ENCODE measurements at places on chromosomes 12 and 14.

GRCh38 chr12:63021116-63021515 is 86.2 kb upstream of the PPM1H start:
- no peak for DNase-seq

GRCh38 chr14:53672526-53672925 is 284.1 kb downstream of the BMP4 start:
- no peak for DNase-seq

GRCh38 chr12:21429994-21430393 is 7.5 kb upstream of the PYROXD1 start:
- DNase-seq, result no peak

DNA sequence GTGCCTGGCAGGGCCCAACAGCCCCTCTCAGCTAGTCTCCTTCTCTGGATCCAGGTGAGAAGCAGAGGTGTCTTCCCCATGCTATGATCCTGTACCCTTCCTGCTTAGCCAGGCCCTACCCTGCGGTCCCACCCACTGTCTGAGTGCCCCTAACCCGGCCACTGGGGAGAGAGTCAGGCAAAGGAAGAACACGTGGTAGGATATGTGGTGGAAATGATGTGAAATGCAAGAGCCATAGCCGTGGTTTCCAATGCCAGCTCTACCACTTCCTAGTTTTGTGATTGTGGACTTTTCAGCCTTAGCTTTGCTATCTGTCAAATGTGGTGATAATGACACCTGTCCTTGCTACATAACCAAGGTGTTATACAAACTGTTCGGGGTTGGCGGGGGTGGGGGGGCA is 15.8 kb downstream of the KRT2 start:
- no peak for DNase-seq

- no peak for DNase-seq
Measured at GRCh38 chr12:96617178-96617577, 127.8 kb downstream of the CFAP54 start.

GRCh38 chr12:64733857-64734256 is 25.3 kb downstream of the GNS start:
- no peak for DNase-seq

- DNase-seq, result no peak
Measured at GRCh38 chr14:73758392-73759182, 44.4 kb upstream of the PNMA1 start.

DNA sequence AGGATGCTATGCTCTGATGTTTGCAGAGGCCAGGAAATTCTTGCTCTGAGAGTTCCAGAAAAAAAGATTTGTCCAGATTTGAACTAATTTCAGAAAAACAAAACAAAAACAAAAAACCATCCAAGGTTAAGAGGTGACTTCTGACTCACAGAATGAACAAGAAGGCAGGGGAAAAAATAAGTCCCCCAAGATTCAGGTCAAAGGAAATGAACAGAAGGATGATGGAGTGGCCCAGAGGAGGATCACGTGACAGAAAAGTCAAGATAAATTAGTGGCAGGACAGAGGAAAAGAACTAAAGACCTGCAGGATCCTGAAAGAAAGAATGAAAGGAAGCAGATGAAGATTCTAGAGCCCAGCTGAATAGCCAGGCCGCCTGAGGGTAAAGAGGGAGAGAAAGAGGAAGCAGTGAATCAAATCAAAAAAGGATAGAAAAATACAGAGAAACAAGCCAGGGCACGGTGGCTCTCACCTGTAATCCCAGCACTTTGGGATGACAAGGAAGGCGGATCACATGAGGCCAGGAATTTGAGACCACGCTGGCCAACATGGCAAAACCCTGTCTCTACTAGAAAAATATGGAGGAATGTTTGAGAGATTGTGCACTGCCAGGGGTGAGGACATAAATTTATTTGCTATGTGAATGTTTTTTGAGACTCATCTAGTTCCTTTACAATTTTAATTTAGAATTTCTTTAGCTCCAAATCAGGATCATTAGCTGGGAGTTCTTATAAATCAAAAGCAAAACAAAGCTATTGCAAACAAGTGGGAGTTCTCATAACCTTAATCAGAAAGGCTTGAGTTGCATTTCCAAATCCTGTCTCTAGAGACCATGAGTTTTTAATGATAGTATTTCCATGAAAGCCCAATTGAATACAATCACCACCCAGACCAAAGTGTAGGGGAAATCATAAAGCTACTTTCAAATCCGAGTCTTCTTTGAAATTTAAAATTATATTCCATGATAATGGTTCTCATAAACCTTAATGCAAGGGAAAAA is 217.1 kb upstream of the PLEKHG7 start:
- DNase-seq, result no peak

- no peak for DNase-seq
Measured at GRCh38 chr14:59395672-59396071, 69.5 kb downstream of the GPR135 start.

DNA sequence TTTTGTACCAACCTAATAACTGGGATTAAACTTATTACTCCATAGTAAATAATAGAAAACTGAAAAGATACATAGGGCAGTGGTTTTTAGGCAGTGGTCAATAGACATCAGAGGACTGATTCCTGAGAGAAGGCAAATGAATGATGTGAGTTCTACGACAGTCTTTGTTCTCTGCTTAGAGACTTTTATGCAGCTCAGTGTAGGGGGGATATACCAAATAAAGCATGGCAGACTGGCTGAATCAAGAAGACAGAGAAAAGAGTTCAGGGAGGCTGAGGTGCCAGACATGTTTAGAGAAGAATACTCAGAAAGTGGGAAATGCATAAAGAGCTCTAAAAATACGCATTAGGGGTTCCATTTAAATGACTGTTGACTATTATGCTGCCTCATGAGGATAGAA is 320.8 kb upstream of the FAR2 start:
- no peak for DNase-seq

DNA sequence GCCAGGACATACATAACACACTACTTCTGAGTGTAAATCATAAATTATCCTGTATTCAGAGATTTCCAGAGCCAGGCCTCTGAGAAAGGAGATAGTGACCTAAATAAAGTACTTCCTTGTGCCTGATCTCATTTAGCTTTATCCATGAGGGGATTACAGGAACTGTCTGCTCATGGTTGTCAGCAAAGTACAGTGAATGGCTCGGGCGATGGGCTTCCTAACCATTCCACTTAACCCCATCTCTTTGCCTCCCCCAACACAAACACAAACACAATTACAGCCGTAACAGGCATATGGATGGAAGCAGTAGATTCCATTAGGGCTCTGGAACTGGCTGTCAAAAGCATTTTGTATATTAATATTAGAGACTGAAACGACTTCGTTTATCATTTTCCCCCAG is 206.7 kb upstream of the CPNE8 start:
- no peak for DNase-seq

GRCh38 chr14:67765192-67765834 is 51.1 kb downstream of the ZFYVE26 start:
- no peak for DNase-seq

- no peak for DNase-seq
Measured at GRCh38 chr12:2698566-2698965, 96.2 kb upstream of the FKBP4 start.

DNA sequence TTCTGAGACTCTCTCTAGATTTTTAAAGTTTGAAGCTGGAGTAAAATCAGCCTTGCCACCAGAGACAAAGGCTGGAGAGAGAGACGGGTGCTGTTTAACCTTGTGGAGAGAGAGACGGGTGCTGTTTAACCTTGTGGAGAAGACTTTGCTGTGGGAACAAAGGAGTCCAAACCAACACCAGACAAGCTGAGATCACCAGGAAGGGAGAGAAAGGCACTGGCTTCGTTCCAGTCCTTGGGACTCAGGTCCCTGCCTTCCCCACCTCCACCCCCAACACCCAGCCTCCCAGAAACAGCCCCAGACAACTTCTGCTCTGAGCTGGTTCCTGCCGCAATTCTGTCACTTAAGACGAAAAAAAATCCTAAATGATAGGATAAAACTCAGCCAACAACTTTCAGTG is 1389.3 kb downstream of the AACS start:
- no peak for DNase-seq

GRCh38 chr14:102965282-102965681 is 42.8 kb downstream of the AMN start:
- DNase-seq, result no peak

DNA sequence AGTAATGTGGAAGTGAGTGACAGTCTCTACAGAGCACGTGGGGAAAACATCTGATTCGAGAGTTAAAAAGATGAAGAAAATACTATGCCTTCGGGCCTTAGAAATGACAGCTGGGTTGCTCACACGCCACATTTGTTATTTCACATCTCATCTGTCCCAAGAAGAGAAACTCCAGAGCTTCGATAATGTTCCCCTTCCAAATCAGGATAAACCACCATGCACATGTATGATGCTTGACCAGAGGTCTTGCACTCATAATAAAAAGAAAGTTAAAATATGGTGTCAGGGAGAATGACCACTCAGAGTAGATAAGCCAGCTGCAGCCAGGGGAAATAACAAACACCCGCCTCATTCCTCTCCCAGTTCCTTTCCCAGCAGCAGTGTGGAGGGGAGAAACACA is 34.6 kb downstream of the NIN start:
- DNase-seq, result no peak

DNA sequence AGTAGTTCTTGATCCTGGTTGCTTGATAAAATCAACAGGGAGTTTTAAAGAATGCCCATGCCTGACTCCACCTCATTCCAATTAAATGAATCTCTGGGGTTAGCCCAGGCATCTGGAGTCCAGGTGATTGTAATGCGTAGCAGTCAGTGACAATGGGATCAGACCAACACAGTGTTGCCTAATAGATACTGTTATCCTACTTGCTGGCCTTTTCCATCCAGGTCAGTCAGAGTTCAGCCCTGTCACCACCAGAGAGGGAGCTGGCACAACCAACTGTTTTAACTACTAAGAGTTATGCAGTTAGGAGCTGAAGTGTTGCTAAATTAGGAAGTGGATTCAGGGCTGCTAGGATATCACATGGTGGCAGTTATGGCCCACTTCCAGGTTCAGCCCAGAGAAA is 107.1 kb downstream of the GPR135 start:
- DNase-seq, result peak; percentile 95

DNA sequence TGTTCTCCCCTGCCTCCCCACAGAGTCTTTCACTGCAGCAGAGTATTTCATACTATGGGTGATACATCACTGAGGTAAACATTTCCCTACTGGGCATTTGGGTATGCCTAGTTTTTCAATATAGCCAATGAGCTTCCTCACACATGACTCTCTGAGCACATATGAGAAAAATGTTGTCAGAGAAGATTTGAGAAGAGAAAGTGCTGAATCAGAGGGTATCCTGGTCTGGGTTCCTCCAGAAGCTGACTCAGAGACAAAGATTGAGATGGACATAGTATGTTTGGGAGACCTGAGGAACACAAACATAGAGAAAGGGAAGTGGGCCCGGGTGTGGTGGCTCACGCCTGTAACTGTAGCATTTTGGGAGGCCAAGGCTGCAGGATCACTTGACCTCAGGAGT is 12.6 kb downstream of the SLC8B1 start:
- DNase-seq, result peak; percentile 68

DNA sequence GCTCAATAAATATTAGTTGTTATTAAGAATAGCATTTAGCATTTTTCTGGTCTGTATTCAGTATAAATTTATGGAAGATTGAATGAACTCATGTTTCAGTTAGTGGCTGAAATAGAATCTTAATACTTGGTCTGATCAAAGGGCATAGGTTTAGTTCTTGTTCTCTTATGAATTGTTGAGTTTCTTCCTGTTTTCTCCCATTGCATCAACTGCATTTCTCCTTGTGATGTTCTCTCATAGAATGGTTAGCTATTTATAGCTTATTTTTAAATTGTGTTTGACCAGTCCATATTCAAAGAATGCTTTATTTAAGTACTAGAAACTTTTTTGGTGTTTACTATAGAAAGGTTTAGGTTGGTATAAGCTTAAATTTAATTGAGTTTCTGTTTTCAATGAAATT is 29.8 kb downstream of the APAF1 start:
- DNase-seq, result no peak

GRCh38 chr12:101962486-101962885 is 85.1 kb downstream of the DRAM1 start:
- no peak for DNase-seq

- DNase-seq, result no peak
Measured at GRCh38 chr14:90349739-90350138, 18.0 kb upstream of the NRDE2 start.

DNA sequence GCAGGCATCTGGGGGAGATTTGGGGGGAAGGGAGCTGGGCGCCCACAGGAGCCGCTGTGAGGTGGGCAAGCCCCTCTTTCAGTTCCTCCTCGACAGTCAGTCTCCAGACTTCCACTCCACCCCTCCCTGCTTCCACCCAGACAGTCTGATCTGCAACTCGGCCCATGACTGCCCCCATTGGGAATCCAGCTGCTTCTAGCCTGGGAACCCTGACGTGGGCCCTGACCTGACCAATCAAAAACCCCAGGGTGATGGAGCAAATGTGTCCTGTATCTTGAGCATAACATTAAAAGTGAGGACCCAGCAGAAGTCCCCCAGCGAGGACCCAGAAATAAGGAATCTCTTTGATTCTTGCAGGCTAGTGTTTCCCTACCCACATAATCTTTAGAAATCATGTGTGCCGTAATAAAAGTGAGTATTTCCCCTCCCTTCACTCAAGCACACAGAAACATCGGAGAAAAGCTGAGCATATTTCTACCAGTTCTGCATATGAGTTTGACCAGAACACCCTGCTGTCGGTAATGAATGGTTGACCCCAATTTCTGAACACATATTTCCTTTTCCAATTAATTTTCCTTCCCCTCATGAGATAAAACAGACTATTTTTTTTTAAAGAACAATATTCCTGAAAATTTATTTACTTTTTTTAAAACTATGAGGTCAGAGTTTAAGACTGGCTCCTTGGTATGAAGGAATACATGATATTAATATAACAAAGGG is 6.4 kb downstream of the SSH1 start:
- DNase-seq, result no peak

GRCh38 chr14:101851736-101852405 is 90.4 kb downstream of the PPP2R5C start:
- DNase-seq, result no peak

DNA sequence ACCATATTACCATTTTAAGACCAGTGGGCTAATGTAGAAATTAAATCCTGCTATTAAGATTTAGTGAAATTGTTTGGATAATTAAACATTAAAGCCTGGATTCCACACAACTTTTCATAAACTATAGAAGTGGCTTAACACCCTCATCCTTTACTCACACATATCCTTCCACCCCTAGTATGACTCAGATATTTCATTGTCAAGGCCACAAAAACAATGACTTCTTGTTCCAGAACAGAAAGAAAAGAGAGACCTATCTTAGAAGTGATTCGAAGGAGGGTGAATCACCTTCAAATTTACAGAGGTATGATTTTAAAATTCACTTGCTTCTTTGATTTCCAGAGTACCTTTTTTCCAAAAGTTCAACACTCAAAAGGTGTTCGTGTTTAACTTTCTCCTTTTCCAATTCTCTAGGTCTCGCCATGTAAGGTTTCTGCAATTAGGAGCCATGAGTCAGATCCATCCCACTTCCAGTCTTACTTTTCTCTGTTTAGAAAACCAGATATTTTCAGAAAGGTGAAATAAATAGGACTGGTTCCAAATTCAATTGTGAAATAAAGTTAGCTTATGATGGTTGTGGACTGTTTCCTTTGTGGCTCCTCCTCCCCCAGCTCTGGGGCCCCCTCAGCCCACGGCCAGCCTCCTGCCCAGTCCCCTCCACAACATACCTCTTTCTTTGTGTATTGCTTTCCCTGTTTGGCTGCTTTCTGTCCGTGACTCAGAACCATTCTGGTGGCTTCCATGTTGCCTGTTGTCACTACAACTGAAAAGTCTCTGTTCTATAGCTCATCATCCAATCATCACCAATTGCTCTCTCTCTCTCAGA is 24.6 kb upstream of the MGP start:
- no peak for DNase-seq

All from GM04503 (cell line).